ENCODE measurements at places on chromosomes 6 and 20.

GRCh38 chr20:46246559-46246958 is 61.7 kb downstream of the CDH22 start:
- DNase-seq: no peak

DNA sequence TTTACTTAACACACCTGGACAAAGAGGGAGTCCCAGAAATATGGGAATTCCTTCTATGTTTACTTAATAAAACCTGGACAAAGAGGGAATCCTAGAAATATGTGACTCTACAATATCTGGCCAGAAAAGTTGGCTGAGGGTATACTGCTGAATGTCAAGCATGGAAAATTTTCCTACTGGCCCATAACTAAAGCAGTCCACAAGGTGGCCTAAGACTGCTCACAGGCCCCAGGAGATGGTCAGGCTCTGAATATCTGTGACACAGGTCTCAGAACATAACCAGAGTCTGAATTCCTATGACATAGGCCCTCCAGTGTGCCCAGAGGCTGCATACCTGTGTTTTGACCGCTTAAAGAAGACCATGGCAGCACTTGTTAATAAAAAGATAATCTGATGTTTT is 578.2 kb upstream of the NRSN1 start:
- no peak for DNase-seq

- no peak for DNase-seq
Observed at GRCh38 chr6:147708170-147708569, 199.7 kb downstream of the SAMD5 start.

- no peak for DNase-seq
Observed at GRCh38 chr6:134171517-134171916, 119.1 kb upstream of the SLC2A12 start.

- DNase-seq: no peak
Observed at GRCh38 chr6:45323656-45324224, 4.4 kb upstream of the RUNX2 start.

- no peak for DNase-seq
Observed at GRCh38 chr6:16894301-16894700, 133.0 kb upstream of the ATXN1 start.

DNA sequence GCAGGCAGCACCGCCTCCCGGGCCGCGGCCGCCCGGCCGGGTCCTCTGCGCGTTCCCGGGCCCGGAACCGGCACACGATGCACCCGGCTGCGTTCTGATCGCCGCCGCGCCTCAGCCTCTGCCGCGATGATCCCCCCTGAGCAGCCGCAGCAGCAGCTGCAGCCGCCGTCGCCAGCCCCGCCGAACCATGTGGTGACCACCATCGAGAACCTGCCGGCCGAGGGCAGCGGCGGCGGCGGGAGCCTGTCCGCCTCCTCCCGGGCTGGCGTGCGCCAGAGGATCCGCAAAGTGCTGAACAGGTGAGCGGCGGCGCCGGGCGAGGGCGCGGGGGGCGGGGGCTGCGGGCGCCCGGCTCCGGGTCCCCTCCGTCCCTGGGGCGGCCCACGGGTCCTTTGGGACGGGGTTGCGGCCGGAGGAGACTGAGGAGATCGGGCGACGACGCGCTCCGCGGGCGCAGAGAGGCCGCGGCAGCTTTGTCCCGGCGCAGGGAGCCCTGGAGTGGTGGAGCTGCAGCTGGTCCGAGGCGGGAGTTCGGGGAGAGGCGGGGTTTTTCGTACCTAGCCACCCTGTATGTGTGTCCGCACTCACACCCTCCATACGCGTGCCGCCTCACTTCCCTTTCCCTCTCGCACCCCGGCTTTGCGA is 659 bp downstream of the SLC35F1 start:
- no peak for DNase-seq

DNA sequence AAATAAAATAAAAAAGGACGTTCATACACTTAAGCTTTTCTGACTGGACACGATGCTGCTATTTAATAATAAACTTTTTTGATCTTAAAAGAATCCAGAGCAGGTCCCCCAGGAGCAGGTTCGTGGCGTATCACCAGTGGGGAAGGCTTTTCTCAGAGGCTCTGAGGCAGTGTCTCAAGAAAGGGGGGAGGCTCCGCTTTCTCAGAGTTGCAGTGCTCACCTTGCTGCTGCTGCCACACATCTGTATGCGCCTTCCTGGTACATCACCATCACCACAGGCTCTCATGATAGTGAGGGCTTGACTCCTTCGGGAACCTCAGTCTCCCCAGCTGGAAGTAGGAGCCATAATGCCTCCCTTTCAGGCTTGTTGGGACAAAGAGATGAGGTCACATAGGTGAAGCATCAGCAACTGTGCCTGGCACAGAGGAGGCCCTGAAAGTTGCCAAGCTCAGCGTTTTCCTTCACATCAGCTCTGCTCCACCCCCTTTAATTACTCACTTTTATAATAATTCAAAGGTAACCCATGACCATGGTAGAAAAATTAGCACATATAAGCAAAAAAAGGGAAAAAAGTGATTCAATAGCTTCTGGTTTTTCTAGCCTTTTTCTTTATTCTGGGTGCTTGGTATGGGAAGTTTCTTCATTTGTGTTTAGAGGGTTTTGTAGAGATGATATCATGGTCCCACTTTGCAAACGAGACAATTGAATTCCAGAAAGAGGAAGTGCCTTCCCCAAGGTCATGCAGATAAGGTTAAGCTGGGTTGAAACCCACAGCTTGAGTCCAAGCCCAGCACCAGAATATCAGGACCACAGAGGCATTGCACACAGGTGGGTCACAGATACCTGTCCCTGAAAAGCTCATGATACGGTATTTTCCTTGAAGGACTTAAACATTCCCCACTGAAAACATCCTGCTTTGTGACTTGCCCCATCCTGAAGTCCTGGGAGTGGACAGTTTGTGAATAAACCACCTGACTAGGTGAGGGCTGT is 24.5 kb downstream of the SRSF3 start:
- DNase-seq: no peak

- no peak for DNase-seq
Observed at GRCh38 chr6:76814496-76815458, 648.5 kb downstream of the HTR1B start.

- no peak for DNase-seq
Observed at GRCh38 chr6:40848868-40849514, 190.0 kb downstream of the UNC5CL start.

- DNase-seq: no peak
Observed at GRCh38 chr6:120960761-120961160, 373.5 kb downstream of the TBC1D32 start.

DNA sequence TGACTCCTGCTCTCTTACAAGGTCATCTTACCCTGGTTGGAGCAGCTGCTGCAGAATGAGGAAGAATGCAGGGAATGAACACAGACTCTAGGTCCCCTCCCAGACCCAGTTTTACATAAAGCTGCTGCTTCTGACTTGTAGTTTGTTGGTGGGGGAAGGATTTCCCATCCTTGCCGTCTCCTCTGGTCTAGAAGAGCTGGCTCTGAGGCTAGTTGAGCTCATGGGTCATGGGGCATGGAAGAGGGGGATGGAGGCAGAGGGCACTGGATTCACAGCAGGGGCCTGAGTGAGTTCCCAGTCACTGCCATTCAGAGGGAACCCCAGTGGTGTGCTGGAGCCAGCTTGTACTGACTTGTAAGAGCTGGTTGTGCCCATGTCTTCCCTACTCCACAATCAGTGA is 9.2 kb upstream of the GUCA1A start:
- peak; percentile 39 for DNase-seq

DNA sequence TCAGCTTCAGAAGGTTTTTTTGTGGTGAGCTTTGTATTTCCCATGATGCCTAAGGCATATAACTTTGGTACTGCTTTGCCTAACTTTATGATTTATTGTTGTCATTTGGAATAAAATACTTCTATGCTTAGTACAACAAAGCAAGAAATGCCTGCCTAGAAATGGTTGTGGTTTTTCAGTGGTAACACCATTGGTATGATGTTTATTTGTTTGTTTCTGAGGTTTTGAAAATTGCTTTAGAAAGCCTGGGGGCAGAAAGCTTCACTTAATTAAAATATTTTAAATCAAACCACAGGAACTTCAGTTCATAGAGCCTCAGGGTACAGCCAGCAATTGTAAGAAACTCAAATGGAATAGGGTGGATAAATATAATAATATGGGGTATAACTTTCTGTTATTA is 351.2 kb upstream of the MAP3K7 start:
- no peak for DNase-seq

GRCh38 chr20:35742741-35743523 is 872 bp upstream of the RBM39 start:
- no peak for DNase-seq

DNA sequence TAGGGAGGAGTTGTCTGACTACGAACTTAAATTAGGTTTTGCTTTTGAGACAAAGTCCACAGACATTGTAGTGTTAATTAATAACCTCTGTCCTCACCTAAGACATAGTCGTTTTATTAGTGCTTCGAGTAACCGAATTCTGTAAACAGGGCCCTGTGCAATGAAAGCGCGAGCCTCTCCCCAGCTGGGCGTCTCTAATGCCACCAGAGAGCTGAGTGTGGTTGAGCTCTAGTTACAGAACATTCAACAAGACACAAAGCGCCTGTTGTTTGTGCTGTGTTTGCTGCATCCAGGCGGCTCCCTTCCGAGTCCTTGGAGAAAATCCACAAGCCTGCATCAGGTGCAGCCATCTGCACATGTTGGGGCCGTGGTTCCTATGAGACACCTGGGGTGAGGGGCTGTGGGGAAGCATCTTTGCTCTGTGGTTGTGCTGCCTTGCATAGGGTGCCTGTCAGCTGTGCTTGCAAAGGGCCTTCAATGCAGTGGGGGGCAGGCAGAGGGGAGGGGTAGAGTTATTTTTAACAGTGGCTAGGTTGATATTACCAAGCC is 63.9 kb downstream of the CD164 start:
- no peak for DNase-seq

GRCh38 chr6:51536728-51537127 is 550.7 kb downstream of the PKHD1 start:
- DNase-seq: no peak

DNA sequence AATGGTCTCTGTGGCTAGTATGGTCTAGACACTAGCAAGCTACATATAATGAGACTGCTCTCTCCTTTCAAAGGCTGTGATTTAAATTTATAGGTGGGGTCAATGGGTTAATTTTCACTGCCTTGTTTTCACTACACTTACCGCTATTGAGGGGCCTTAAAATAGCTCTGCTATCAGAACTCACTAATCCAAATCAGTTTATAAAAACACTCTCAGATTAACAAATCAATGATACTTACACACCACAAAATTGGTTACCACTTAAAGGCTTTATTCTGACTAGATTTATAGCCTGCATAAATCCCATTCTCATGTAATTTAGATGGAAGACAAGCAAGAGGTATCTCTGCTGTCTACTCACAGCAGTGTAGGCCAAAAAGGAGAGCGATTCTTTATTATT is 313.0 kb upstream of the AGPAT4 start:
- DNase-seq: no peak

DNA sequence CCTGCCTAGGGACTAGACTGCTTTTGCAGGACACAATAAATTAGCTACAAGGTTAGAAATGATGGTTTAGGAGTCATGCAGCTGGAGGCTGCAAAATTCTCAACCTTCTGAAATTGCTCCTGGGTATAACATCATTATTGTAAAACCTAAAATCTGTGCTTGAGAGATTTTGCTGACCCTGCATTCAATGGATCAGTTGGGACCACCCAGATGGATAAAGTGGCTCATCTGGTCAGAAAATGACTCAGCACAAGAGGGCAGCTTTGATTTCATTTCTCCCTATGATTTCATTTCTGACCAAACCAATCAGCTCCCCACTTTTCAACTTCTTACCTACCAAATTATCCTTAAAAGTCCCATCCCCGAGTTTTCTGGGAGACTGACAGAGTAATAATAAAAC is 367.3 kb upstream of the AGPAT4 start:
- no peak for DNase-seq

DNA sequence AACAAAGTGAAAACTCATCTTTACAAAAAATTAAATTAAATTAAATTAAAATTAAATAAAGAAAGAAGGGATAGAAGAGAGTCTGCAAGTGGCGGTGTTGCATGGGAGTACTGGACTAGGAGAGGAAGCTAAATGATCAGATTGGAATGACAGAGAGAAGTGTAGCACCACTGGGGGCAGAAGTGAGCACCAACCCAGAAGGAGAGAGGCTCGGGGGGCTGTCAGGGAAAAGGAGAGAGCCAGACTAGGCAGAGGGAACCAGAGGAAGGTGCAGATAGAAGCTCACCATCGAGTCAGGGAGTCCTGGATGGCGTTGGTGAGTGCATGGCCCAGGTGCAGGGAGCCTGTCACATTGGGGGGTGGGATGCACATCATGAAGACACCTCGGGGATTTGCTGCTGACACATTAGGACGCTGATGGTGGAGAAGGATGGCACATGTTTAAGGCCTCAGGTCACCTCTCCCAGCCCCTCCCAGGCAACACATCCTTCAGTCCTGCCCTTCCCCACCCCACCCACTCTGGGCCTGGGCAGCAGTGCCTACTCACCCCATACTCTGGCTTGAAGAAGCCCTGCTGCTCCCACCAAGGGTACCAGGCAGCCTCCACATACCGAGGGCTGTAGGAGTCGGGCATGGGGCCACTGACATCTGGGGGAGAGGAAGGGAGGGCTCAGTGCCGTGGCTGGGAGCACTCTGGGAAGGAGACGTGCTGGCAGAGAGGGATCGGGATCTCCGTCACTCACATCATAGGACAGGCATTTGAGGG is 4.0 kb downstream of the VARS1 start:
- DNase-seq: no peak

DNA sequence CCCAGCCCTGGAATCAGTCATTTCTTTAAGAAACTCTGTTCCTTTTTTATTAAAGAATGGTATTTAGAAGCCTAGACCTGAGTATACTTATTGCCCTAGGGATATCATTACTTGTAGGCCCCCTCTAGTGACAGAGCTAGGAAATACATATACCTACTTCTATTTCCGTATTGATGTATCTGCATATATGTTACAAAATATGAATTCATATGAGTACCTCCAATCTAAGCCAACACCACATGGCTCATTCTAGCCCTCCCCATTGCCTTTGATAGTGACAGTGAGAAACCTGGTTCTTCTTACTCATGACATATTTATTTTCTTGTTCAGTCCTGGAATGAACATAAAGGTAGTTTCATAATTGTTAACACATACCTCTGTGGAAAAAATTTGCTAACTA is 137.2 kb downstream of the FARS2 start:
- DNase-seq: no peak

All from AG04450 (cell line).